ENCODE measurements at places on chromosomes 5 and 9.
A peak's percentile ranks its signal among the peaks of the same experiment; 100 is the strongest.

GRCh38 chr5:61919920-61920319, 386.1 kb upstream of the KIF2A start:
- peak; percentile 87 for DNase-seq

DNA sequence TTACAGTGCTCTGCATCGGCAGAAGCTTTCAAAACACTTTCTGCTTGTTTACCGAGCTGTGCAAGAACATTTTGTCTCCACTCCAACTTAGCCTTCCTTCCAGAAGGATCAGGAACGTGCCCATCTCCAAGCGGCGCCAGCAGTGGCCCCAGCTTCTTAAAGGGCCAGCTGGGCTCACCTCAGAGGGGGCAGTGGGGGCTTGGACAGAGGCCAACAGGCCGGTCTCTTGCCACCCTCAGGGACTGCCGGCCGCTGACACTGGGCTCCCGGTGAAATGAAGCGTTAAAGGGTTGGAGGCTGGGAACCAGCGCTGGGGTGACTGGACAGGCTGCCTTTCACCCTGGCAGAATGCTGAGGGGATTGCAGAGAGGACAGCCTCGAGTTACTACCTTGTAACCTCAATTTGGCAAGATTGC, 67.0 kb upstream of the RNU6ATAC start:
- no peak for DNase-seq

- no peak for DNase-seq
Observed at GRCh38 chr5:170590566-170590965, 86.7 kb downstream of the KCNIP1 start.

DNA sequence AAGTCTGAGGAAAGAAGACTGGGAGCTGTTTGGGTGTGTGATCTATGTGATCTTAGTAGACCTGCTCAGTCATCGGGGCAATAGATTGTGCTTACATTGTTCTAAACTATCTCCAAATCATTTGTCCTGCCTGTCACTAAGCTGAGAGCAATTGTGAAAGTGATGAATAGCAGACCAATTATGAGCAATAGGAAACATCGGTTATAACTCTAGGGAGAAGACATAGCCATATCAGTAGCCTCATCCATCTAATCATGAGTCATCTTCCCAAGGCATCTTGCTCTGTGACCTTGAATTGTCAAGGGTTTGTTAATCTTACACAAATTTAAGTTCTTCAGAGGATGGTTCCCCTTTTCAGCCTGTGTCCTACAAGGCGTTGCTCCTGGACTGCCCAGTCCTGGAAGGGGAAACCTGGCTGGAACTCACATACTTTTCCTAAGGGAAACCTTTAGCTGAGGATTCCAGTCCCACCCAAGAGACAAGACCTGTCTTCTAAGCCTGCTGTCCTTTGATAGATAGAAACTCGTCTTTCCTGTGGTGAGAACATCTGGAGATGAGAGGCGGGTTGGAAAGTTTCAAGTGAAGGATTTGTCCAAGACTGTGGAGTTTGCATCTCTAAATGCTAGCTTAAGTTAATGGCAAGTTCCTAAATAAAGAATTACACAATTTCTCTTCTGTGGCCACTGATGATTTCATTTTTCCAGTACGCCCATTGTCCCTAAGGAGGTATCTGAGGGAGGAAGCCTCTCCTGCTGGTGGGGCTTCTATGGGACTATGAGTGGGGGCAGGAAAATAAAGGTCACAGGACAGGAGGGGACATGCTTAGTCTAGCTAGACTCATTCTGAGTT, 53.9 kb upstream of the TRIM32 start:
- no peak for DNase-seq

- no peak for DNase-seq
Observed at GRCh38 chr5:174692381-174692780, 32.0 kb upstream of the MSX2 start.

DNA sequence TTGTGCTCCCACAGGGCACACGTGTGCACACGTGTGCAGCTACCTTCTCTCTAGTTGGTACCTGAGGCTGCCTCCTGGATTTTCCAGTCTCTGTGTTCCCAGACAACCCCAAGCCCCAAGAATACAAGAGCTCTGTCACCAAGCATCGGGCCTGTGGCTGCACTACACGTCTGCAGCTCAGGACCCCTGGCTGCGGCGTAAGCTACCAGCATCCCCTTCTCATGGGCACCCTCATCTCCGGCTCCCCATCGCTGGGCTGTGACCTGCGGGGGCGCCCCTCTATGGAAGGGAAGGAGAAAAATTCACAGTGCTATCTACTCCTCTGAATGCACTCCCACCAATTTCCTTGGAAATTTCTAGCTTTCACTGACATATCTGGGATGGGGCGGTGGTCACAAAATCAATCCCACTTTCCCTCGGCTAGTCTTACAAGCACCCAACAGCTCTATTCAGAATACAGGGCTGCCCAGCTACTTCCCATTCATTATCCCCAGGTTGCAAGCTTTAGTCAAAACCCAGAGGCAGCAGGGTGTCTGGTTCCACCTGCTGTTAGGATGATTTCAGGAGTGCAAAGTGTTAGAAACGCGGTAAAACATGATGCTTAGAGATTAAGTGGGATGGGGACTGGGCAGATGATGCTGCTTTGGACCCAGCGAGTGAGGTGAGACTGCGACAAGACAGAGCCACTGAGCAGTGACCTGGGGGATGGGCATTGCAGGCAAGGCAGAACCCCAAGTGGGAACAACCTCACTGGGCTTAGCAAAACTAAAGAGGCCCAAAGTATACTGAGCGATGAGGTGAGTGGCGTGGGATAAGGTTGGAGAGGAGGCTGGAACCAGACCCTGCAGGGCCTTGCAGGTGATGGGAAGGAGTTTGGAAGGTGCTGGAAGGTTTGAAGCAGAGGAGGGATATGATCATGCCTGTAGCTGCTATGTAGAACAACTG, 121.7 kb downstream of the KCNIP1 start:
- no peak for DNase-seq
